BE2C (cell line): ENCODE measurements at places on chromosomes 1 and 21.
A peak's percentile ranks its signal among the peaks of the same experiment; 100 is the strongest.

DNA sequence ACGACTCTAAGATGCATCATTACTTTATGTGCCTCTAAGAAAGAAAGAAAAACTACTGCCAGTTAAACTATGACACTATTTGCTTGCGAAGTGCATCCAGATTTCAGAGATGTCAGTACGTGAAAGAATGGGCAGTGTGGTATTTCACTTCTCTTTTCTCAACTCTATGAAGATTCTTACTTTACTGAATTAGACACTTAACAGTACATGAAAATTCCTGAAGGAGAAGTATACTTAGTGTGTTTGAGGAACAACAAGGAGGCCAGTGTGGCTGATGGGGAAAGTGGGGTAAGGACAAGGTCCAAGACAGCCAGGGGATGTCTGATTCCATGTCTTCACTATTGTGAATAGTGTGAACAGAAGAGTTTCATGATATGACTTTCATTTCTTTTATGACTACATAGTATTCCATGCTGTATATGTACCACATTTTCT, 53.9 kb upstream of the HSD17B7 start:
- no peak for DNase-seq

DNA sequence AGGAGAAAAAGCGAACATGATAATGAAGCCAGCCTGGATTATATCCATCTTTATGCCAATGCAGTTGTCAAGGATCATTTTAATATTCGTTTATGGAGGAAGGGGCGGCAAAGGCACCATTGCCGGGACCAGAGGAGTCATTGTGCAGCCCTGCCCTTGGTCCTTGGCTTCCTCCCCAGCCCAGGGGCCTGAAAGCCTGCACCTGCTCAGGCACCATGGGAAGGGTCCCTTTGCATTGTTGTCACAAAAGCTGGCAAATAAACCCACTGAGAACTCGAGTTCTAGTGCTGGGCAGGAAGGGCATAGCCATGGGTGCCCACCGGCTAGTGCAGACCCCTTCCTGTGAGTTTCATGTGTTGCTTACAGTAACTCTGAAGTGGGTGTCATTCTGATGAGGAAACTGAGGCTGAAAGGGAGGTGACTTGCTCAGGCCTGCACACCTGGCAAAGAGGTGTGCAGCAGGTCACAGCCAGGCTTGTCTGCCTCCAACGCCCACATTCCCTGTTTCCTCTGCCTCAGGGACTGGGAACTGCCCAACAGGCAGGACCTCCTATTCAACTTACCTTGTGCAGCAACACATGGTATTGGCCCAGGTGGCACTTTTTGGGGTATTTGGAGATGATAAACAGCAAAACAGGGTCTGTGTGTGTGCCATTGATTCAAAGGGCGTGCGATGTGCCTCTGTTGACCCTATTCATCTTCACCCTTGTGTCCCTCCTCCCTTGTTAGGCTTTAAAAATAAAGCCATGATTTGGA, 84.6 kb downstream of the MAN1C1 start:
- no peak for DNase-seq

DNA sequence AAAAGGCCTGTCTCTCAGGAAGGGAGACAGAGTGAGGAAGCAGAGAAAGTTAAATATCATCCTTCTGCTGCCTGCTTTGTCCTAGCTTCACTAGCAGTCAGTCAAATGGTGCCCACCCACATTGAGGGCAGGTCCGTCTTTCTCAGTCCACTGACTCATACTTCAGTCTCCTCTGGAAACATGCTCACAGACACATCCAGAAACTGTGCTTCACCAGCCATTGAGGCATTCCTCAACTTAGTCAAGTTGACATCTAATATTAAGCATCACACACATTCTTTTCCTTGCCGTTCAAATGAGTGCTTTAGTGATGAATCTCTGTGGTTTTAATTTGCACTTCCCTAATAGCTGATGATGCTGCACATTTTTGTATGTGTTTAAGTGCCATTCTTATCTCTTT, 777.8 kb upstream of the PRMT6 start:
- no peak for DNase-seq

GRCh38 chr1:111225717-111226400, 1.7 kb upstream of the CHI3L2 start:
- DNase-seq: no peak

DNA sequence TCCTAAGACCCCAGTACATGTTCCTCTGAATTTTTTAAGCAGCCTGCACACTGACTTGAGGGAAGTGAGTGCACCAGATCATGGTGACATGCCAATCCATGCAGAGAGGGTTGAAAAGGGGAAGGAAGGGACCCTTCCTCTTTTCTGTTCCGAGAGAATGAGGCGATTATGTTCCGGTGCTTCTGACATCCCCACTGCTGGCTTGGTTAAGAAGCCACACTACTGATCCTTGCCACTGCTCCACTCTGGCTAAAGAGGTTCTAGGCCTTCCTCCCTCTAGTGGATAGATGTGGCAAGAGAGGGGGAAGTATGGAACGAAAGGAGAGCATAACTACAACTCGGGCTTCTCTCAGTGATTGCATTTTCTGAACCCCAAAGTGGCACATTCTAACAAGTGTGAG, 1.8 kb upstream of the CYB5R1 start:
- DNase-seq: peak; percentile 53

- DNase-seq: no peak
Measured at GRCh38 chr1:32877211-32878110, 6.7 kb upstream of the FNDC5 start.

GRCh38 chr1:100536031-100536430, 1.9 kb upstream of the GPR88 start:
- DNase-seq: no peak

- DNase-seq: no peak
Measured at GRCh38 chr1:119086830-119087229, 53.6 kb downstream of the WARS2 start.

DNA sequence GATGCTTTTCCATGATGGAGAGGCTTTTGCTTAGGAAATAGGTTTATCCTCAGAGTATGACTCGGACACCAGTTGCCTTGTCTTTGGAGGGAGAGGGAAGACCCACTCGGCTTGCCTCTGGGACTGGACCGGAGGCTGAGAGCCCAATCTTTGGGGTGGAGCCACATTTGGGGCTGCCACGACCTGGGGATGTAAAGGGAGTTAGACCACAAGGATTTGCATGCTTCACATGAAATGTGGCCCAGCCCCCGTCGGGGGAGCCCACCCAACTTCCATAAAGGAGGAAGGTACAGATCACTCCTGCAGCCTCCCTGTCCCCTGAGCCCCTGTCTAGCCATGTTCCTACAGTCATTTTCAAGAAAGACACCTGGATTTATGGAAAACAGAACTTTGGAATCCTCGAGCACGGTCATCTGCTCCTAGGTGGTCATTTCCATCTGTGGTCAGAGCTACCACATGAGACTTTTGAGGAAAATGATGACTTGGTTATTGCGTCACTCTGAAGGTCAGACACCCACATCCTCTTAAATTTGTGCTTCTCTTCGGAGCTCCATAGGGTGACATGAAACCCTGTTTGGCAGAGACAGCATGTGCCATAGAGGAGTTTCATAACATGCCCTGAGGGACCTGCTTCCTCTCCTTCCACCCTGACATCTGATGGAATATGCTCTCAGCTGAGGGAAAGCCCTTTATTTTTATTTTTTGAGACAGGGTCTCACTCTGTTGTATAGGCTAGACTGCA, 99.4 kb upstream of the SLC45A1 start:
- no peak for DNase-seq

DNA sequence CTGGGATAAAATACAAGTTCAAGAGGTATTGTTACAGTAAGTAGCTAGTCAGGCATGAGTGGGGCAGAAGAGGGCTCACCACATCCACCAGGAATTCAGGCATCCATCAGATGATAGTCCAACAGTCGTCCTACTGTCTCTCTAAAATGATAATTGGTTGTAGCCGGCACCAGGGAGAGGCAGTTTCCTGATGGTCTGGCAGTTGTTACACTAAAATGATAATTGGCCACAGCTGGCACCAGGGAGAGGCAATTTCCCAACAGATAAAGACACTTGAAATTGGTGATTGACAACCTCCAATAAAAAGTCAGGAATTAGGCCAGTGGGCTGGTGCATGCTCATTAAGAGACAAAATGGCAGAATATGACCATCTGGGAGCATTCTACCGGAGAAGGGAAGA, 545.8 kb downstream of the AMY1C start:
- peak; percentile 44 for DNase-seq

GRCh38 chr1:8533124-8533523, 215.2 kb downstream of the SLC45A1 start:
- no peak for DNase-seq

- no peak for DNase-seq
Measured at GRCh38 chr1:11654137-11654938, at the start of the genes FBXO2 and FBXO44. TSS of gene FBXO2 (minus strand) at chr1:11654429. CDS start at chr1:11654340, 89 bp downstream. TSS of gene FBXO44 (plus strand) at chr1:11654877. CDS start at chr1:11655836, 959 bp downstream.

DNA sequence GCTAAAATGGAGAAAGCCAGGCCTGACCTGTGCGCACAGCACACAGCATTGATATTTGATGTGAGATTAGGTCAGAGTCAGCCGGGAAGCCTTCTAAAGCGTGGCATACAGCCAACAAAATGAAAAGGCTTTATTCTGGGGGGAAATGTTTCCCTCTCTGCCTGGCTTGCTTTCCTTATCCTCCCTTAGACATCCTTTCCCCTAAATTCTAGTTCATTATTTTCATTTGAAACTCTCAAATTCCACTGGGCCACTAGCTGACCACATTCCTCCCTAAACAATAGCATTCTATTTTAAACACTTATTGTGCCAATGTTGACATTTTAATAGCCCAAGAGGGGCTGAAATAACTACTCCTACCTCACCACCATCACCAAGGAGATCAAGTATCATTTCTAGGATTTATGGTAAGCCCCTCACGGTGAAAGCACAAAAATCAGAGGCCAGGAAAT, 49.4 kb downstream of the LEPR start:
- no peak for DNase-seq

DNA sequence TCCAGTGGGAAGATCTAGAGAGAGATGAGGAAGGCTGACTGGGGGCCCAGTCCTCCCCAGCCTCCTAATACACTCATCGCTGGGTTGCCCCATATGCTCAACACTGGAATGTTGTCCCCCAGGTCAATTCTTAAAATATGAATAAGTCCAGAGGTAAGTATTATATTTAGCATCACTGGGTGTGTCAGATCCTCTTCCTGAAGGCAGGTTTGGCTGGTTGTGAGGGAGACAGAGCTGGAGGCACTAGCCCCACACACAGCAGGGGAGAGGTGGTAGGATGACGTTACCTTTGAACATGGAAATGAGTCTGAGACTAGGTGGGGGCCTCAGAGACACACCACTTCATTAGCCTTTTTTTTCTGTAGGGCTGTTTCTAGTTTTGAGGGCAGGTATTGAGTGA, 42.6 kb downstream of the SLC44A3 start:
- DNase-seq: no peak

- DNase-seq: no peak
Measured at GRCh38 chr1:109630898-109631512, 11.4 kb downstream of the AMPD2 start.

GRCh38 chr1:229349463-229350385, 6.9 kb upstream of the CCSAP start:
- DNase-seq: no peak

DNA sequence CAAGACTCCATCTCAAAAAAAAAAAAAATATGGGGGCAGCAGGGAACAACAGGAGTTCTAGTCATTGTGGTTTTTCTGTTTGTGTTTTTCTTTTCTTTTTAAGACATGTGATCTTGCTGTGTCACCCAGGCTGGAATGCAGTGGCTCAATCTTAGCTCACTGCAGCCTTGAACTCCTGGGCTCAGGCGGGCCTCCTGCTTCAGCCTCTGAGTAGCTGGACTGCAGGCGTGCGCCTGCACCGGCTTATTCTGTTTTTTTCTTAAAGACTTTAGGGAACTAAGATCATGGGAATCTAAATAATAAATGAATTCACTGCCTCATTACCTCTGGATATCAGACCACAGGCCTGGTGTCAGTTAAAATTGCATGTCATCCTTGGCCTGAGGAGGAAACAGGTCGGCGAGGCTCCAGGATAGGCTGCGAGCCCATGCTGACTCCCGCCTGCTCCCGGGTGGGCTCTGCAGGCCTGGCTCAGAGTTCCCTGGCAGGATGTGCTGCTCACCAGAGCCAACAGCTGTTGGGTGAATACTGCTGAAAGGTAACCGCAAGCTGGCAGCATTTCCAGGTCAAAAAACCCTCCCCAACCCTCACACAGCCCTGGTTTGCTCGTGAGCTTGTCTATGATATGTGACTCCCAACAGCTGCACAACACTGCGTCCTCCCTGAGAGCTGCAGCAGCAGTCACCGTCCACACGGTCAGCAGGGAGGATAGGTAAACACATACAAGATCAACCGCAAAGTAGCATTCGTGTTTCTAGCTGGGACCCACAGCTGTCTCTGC, 58.1 kb downstream of the SCCPDH start:
- DNase-seq: peak; percentile 54

GRCh38 chr1:24319312-24319863, at the start of gene GRHL3:
TSS of gene GRHL3 (plus strand) at chr1:24319357. CDS start at chr1:24319552, 195 bp downstream.
- DNase-seq: no peak

DNA sequence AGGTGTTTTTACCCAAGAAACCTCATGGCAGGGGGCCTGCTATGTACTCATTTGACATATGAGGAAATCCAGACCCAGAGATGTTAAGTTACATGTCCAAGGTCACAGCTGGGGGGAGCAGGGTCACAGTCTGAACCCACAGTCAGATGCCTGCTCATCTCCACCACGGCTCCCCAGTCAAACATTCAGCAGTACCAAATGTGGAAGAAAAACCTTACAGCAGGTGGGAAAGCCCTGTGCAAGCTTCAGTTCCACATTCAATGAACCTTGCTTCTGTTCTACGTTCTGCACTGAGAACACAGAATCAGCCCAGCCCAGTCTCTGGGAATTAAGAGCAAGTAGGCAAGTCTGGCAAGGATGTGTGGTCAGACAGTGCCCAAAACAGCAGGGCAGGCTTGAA, 35.2 kb downstream of the LRP8 start:
- DNase-seq: no peak

- no peak for DNase-seq
Measured at GRCh38 chr1:63981408-63981773, 207.6 kb downstream of the ROR1 start.

DNA sequence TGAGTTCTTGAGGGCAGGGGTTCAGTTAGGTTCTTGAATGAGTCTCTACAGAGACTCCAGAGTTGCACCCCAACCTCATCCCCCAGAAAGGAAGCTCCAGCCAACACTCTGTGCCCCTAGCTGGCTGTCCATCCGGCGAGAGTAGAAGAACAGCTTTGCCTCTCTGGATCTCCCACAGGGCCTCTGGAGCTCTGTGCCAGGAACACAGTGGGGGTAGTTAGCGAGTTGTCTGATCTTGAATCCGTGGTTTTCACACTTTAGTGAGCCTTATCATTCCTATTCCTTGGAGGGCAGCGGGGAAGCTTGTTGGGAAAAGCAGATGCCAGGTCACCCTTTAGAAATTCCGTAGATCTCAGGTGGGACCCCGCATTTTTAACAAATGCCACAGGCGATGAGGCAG, 45.0 kb downstream of the STUM start:
- no peak for DNase-seq

DNA sequence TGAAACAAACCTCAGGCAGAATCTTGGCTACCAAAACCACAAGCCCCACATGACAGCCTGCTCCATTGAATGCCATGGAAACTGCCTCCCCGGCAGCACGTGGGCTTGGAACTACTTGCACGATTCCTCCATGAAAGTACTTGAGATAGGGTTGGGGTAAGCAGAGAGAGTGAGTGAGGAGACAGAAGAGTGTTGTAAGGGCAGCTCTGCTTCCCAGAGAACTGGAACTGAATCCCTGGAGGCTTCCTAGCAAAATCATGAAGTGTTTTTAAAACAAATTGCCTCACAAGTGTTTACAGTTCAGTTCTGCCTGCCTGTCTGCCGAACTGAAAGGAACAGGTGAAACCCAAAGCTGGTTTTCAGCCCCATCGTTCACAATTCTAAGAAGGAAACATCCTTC, 35.3 kb upstream of the DNASE2B start:
- no peak for DNase-seq

- DNase-seq: no peak
Measured at GRCh38 chr1:74427681-74428080, 84.7 kb downstream of the LRRC53 start.
